ENCODE measurements at places on chromosomes 5 and 9. TPM values are rescaled to one million over a fixed set of nuclear protein-coding genes. Genes with fewer than 3 reads are reported as not detected.

DNA sequence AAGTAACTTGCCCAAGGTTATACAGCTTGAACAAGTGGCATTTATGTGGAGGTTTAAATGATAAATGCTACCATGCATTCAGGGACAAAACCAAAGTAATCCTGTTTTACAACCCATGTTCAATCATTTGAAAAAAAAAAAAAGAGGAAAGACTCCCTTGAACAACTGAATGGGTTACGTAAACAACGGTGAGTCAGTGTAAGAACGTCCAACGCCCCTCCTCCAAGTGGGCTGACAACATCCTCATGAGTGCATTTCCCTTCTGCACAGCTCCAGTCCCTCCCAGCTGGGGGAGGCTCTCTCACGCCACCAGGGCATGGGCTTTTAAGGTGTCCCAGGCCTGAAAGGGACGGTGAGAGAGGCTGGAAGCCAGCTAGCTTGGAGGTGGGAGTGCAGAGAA, 90.0 kb downstream of the PRRT1B start:
- peaks cover 17% of the 10 kb centered on the region for H3K36me3 ChIP-seq
- H3K27ac ChIP-seq = peak overlapping the region; percentile 16
- DNase-seq = no peak
- H3K27me3 ChIP-seq = no peaks in the 10 kb centered on the region
- H3K4me1 ChIP-seq = peaks cover 24% of the 10 kb centered on the region
- no peak overlapping the region for H3K4me3 ChIP-seq

DNA sequence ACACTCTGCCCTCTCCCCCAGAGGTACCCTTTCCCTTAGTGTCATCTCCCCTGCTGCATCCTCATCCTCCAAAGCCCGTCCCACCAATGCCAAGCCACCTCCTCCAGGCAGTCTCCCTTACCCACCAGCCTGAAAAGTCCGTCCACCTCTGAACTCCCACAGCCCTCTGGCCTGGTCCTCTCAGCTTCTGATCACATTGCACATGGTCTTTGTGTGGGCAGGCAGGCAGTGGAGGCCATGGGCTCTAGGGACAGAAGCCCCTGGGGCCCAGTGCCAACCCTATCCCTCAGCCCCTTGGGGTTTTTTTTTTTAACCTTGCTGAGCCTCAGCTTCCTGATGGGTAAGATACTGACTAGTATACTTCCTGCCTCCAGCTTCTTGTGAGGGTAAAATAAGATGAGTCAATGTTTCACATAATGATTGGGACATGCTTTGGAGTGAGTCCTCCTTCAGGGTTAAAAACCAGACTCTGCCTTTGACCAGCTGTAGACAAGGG, 19.4 kb downstream of the CSF1R start:
- H3K4me1 ChIP-seq = no peaks in the 10 kb centered on the region
- no peak overlapping the region for H3K27ac ChIP-seq
- H3K27me3 ChIP-seq = peaks cover 3% of the 10 kb centered on the region
- DNase-seq = no peak
- H3K4me3 ChIP-seq = no peak overlapping the region

DNA sequence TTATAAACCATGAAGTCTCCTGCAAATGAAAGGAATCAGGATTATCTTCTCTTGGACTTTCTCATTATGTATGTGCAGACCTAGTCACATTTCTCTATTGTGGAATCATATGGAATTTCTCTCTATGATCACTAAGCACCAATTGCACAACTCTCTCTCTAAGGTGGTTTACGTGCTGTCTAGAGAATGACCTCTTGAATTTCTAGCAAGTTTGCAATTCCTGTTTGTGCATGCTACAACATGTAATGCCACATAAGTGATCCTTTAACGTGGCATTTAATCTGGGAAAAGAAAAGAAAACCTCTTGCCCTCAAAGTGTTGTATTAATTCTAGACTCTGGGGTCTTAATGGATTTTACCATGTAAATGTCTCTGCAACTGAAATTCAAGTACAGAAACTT, 5.0 kb upstream of the PPP2R2B start:
- H3K36me3 ChIP-seq = no peaks in the 10 kb centered on the region
- peaks cover 15% of the 10 kb centered on the region for H3K4me1 ChIP-seq

GRCh38 chr5:56414066-56414465, 180.9 kb upstream of the ANKRD55 start:
- no peak for DNase-seq
- H3K27ac ChIP-seq = no peak overlapping the region

- peaks cover 17% of the 10 kb centered on the region for H3K4me1 ChIP-seq
- H3K36me3 ChIP-seq = no peaks in the 10 kb centered on the region
- H3K4me3 ChIP-seq = no peak overlapping the region
- H3K27me3 ChIP-seq = no peaks in the 10 kb centered on the region
- no peak for DNase-seq
Observed at GRCh38 chr5:53779541-53779981, 219.1 kb downstream of the NDUFS4 start.

- peaks cover 8% of the 10 kb centered on the region for H3K36me3 ChIP-seq
- H3K27me3 ChIP-seq = peaks cover 7% of the 10 kb centered on the region
- no peak overlapping the region for H3K4me3 ChIP-seq
- H3K4me1 ChIP-seq = no peaks in the 10 kb centered on the region
- DNase-seq = no peak
- H3K27ac ChIP-seq = no peak overlapping the region
Observed at GRCh38 chr9:135622415-135623020, 16.8 kb downstream of the GLT6D1 start.

- H3K4me1 ChIP-seq = peaks cover 5% of the 10 kb centered on the region
- DNase-seq = no peak
- H3K4me3 ChIP-seq = no peak overlapping the region
- H3K27ac ChIP-seq = no peak overlapping the region
- peaks cover 7% of the 10 kb centered on the region for H3K27me3 ChIP-seq
Observed at GRCh38 chr5:152404494-152404893, 585 bp downstream of the NMUR2 start.

GRCh38 chr9:127926906-127927200, 3.7 kb downstream of the PIP5KL1 start:
- H3K4me3 ChIP-seq = peak overlapping the region; percentile 96
- peaks cover 27% of the 10 kb centered on the region for H3K4me1 ChIP-seq
- no peaks in the 10 kb centered on the region for H3K36me3 ChIP-seq

- no peaks in the 10 kb centered on the region for H3K27me3 ChIP-seq
- no peak overlapping the region for H3K27ac ChIP-seq
- H3K36me3 ChIP-seq = peaks cover 23% of the 10 kb centered on the region
- H3K4me1 ChIP-seq = peaks cover 20% of the 10 kb centered on the region
- no peak for DNase-seq
Observed at GRCh38 chr5:152178350-152178699, 226.8 kb downstream of the NMUR2 start.

DNA sequence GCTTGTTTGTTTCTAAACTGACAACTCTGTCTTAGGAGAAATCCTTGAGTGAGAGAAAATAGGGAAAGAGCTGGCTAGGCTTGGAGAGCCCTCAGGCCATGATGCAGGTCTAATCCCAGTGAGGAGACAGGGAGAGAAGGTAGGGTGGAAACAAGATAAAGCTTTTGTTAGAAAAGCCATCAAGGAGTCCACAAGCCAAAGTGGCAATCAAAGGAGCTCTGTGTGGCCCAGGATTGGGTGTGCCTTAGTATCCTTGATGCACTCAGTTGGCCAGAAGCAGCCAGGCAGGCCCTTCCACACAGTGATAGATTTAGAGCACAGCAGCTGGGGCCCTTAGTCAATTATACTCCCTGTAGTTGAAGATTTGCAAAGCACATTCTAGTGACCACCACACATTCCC, 73.9 kb downstream of the ALDH7A1 start:
- H3K27ac ChIP-seq = no peak overlapping the region
- no peak for DNase-seq
- no peak overlapping the region for H3K4me3 ChIP-seq
- no peaks in the 10 kb centered on the region for H3K36me3 ChIP-seq
- H3K27me3 ChIP-seq = no peaks in the 10 kb centered on the region

GRCh38 chr5:96284727-96285389, 148.2 kb downstream of the PCSK1 start:
- no peaks in the 10 kb centered on the region for H3K27me3 ChIP-seq
- H3K4me1 ChIP-seq = peaks cover 23% of the 10 kb centered on the region
- no peak for DNase-seq
- no peaks in the 10 kb centered on the region for H3K36me3 ChIP-seq
- H3K4me3 ChIP-seq = no peak overlapping the region
- H3K27ac ChIP-seq = no peak overlapping the region

GRCh38 chr5:32278406-32278805, 34.3 kb downstream of the MTMR12 start:
- H3K27ac ChIP-seq = peak overlapping the region; percentile 96
- H3K4me3 ChIP-seq = no peak overlapping the region
- no peaks in the 10 kb centered on the region for H3K27me3 ChIP-seq
- peaks cover 85% of the 10 kb centered on the region for H3K4me1 ChIP-seq

DNA sequence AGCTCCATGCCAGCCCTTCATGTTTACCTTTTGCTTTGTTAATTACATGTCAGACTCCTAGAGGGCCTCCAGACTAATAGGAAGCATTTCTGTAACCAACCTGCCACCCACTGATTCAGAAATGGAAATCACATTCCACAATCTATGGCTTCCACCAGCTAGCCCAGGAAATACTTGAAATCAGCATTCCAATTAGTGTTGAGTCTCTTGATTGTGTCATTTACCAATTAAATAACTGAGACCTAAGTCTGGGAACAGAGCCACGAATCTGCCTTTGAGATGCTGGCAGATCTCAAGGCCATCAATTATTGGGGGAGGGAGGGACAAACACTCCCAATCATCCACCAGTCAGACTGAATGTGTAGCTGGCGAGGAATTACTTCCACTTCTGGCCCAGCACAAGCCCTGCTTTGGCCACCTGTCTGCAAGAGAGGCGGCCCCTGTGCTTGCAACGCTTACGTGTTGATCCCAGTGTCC, 27.4 kb upstream of the SAP30L start:
- 0 out of 2 replicates have a peak overlapping the region, but pooled peaks have one; percentile 6 for H3K27ac ChIP-seq
- H3K4me1 ChIP-seq = peaks cover 11% of the 10 kb centered on the region
- H3K4me3 ChIP-seq = no peak overlapping the region

PCDHA1 gene
- 2.7 TPM for total RNA-seq

FAM81B gene
- total RNA-seq = not detected

ADAMTS2 gene
- 9.0 TPM for total RNA-seq

TLN1 gene
- 109 TPM for total RNA-seq

PCA3 gene
- not detected for total RNA-seq

PFN3 gene
- total RNA-seq = 0.48 TPM

PCDHB9 gene
- 2.3 TPM for total RNA-seq

SLC25A2 gene
- total RNA-seq = 0.24 TPM

HAPLN1 gene
- 9.4 TPM for total RNA-seq

Measured in WTC11 (cell line).